ENCODE measurements at places on chromosomes 12 and 14.

DNA sequence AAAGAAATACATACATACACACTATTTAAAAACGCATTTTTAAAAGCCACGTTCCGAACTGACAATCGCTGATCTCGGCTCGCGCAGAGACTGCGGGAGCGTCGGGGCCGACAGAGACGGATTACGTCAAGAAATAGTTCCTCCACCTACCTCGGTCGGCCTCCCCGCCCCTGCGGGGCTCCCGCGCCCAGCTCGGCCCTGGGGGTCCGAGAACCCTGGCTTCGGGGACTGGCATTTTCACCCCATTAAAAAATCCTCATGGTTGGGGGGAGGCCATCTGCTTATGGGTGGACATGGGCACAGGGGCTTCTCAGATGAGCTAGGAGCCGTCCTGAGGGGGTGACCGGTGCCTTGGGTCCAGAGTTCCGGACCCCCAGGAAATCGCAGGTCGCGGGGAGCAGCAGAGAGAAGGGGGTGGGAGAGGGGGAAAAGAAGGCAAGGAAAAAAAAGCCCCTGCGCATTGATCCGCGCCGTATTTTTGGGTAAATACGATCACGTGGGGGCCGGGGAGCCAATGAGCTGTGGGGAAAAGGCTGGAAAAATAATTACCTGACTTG, 324 bp upstream of the HOXC9 start:
- DNase-seq = no peak

DNA sequence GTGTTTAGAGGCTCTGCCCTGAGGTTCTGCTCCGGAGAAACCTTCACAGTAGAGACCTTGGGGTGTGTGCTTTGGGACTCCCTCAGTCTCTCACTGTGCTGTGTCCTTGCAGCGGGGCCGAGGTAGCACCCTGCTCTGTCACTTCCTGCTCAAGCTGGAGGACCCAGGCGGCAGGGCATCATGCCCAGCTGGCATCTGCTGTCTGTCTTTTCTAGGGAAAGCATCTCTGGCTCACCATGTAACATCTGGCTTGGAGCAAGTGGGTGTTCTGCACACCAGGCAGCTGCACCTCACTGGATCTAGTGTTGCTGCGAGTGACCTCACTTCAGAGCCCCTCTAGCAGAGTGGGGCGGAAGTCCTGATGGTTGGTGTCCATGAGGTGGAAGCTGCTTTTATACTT, 124.5 kb downstream of the ESRRB start:
- no peak for DNase-seq

- peak; percentile 7 for DNase-seq
Observed at GRCh38 chr12:28035500-28035899, 63.0 kb upstream of the PTHLH start.

DNA sequence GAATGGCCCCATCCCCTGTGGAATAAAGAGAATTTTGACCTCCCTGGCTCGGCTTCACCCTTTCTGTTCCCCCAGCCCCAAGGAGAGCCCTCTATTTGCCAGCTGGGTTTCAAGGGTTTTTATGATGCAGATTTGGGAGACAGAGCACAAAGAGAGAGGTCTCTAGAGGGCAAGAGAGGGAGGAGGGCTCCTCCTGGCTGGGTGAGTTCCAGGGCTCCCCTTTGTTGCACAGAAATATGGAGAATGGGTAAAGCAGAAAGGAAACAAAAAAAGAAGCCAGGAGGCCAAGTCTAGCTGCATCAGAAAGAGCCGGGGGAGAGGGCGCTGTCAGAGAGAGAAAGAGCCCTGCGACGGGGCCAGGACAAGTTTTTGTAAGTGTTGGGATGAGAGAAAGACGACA, 319.6 kb upstream of the RTL1 start:
- DNase-seq = no peak

DNA sequence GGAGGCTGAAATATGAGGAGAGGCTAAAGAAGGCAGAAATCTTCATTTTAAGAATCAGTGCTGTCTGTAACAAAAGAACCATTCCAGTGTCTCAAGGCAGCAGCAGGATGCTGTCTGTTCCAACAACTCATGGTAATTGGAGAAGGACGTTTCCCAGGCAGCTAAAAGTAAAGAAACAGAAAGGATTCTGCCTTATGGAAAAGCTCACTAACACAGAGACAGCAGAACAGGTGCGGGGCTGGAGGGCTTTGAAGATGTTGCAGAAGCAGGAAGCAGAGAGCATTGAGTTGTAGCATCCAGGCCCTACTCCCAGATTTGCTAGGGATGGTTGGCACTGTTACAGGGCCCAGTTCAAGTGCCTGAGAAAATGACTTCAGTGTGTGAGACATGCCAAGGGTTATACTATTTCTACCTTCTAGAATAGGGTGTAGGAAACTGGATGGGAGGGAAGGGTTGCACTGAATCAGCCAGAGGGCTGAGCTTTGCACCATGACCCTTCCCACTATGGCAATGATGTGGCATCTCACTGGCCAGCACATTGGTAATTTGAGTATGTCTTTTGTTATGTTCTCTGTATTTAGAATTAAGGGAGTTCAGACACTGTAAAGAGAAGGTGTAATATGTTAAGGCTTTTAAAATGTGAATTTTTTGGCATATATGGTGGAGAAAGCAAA, 160.0 kb upstream of the FBXO33 start:
- no peak for DNase-seq

- no peak for DNase-seq
Observed at GRCh38 chr14:36014236-36014635, 162.3 kb downstream of the PTCSC3 start.

DNA sequence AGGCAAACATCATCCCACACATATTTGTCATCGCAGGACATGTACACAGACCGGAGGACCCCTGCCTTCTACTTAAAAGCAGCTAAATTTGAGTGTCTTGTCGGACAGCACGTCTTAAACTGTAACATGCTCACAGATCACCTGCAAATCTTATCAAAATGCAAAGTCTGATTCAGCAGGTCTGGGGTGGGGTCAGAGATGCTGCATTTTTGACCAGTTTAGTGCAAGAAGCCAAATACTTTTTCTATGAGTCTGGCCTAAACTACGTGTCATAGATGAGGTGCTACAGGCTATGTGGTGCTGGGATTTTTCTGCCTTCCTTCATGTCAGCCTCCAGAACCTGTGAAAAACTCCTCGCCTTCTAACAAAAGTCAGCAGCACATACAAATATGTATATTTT, 178.8 kb upstream of the LHX5 start:
- DNase-seq = no peak

DNA sequence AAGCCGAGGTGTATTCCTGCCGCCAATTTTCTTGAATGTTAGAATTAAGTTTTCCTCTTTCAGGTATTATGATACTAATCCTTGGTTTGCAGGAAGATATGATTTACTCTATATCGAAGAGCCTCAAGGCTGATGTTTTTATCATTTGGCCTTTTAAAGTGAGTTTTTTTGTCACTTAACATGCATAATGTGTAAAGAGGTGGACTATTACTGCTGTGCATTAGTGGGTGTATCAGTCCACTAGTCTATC, 11.1 kb upstream of the TMPO start:
- no peak for DNase-seq

DNA sequence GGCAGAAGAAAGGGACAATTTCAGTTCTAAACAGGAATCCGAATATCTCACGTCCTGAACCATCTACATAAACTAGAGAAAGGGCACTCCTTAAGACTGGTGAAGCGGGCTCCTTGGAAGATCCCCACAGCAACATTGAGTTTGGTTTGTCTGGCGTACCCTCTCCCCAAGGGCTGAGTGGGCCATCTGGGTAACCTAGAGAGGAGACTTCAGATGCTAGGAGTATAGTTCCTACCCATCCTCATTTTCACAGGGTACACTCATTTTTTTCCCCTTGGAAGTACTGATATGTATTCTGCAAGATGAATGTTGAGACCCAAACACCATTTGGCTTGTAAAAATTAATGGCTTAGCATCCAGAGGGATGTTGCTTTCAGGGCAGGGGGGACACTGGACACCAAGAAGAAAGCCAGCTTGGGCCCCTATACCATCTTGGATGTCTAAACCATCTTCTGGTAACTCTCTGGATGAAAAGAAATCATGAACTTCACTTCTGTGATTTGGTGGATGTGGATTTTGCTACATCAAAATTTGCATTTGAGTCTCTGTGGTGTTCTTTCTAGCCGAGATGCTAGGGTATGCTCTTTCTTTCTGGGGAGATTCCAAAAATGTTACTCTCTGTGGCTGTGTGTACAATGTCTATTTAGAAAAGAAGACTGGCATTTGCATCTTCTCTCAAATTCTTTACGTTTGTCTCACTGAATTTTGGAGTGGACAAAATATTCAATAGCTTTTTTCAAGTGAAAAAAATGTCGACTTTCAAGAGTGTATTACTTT, 97.7 kb downstream of the ETV6 start:
- DNase-seq = no peak

DNA sequence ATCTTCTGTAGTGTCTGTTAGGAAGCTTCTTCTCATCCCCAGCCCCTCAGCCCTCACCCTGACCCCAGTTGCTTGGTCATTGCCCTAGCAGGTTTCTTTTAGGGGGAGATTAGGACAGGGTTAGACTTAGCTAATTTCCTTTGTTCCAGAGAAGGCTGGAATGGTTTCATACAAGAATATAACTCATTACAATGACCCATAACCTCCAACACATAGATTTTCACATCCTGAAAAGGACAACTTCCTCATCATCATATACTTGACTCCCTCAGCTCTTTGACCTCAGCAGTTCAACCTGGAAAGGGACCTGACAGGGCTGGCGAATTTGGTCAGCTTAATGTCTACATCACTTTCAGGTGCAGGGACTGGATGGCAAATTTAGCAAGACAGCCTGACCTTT, 8.0 kb upstream of the BHLHE41 start:
- no peak for DNase-seq

- no peak for DNase-seq
Observed at GRCh38 chr12:126488806-126489205, 1423.6 kb downstream of the AACS start.

DNA sequence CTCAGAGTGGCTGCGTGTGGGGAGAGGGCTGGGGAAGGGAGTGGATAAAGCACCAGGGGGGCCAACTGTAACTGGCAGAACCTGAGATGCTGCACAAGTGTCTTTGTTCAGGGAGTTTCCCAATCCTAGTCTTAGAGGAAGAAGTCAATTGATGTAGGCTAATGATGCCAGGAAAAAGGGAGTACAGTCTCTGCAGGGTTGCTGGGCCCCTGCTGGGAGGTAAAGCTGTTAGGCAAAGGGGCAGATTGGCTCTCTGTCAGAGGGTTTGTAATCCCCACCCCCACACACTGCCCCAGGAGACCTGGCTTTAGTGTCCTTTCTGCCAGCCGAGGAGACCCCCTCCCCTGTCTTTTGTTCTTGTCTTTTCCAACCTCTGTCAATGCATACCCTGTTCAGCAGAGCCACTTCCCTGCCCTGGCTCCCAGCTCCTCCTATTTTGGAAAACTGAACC, 178.4 kb downstream of the KCNA5 start:
- no peak for DNase-seq

GRCh38 chr12:11183011-11183410, 3.7 kb downstream of the TAS2R42 start:
- peak; percentile 3 for DNase-seq

GRCh38 chr12:131091976-131092691, 138.4 kb downstream of the ADGRD1 start:
- no peak for DNase-seq

DNA sequence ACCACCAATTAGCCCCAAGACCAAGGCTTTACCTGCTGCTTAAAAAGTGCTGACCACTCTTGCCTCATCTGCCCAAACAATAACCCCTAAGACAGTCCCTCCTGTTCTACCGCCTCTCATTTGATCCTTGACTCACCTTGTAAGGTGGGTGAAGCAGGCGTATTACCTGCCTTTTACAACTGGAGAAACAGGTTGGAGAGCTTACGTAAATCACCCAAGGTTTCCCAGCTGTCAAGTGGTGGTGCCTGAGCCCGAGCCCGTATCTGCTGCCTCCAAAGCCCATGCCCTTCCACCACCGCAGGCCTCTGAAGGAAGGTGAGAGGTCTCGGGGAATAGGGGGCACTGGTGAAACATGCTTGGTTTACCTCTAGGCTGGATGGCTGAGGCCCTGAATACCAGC, 36.6 kb downstream of the MAX start:
- DNase-seq = peak; percentile 64

DNA sequence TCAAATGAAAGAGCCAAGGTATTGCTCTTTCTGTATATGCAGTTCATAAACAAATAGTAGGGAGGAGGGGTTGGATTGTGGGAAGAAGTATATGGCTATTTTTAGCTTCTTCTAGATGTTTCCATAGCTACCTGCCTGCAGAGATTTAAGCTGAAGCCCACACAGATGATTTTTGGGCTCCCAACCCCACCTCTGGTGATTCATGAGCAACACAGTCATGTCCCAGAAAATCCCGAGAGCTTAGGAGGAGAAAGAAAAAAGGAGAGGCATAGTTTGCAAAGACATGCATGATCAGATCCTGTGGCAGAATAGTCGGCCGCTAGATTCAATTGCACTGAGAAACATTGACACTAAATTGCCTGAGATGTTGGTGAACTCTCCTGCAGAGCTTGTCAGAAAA, 13.8 kb downstream of the TESPA1 start:
- DNase-seq = no peak
